ENCODE measurements at places on chromosomes 7 and 10.

GRCh38 chr7:70502117-70502863, 629.7 kb upstream of the GALNT17 start:
- no peak for ATAC-seq

DNA sequence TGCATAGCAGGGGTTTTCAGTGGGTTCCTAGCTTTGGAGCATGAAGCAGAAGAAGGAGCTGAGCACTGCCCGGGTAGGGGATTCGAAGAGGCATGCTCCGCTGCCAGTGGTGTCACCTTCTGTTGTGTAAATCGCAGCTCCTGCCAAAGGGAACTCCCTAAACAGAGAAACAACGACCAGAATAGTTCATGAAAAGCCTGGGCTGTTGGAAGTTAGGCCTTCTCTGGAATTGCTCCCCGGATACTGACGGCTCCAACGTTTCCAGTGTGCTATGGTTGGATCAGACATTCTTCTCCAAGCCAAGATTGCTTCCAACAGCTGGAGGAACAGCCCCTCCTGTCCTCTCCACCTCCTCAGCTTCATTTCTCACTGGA, 546.0 kb upstream of the FZD8 start:
- ATAC-seq = no peak

DNA sequence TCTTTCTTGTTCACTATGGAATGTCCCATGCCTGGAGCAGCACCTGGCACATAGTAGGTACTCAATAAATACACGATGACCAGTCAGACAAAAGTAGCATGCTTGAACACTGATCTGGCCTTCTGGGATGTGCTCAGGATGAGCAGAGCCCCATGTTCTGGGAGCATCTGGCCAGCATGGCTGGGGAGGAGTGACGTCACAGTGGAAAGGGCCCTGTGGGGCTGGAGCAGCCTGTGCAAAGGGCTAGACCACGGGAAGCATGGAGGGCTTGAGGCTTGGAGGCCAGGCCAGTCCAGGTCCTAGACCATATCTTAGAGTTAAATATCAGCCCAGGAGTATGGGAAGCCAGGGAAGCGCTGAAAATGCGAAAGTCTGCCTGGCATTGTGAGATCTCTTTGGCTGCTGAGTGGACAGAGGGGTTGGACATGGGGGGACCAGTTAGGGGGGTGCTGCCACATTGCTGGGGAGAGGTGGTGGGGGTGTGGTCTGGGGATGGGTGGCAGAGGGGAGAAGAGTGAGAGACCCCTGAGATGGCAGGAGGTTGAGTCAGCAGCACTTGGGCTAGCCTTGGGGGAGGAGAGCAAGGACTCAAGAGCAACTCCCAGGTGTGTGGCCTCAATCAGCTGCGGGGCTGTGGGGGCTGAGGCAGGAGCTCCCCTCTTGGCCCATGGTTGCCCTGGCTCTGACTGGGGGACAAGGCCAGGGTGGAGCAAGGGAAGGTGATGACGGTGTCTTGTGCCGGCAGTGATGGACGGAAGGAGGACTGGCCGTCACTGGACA, 34.9 kb downstream of the ZCCHC24 start:
- no peak for ATAC-seq

- no peak for ATAC-seq
These were observed 183.6 kb upstream of the DGKB start for GRCh38 chr7:15086131-15086611.

DNA sequence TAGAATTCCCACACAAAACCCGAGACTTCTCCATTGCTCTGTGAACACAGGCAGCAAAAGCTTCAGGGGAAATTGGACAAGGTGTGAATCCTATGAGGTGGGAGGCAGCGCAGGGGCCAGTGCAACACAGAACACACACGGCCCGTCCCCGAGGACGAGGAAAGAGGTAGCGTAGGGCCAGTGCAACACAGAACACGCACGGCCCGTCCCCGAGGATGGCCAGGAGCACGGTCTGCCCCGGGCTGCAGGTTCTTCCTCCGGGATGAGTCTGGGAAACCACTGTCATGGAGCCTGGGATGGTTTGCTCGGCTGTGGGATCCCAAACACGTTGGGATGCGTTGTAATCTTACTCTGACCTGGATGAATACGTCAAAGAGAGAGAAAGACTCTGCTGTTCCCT, 432.1 kb downstream of the GLRX3 start:
- ATAC-seq = no peak

DNA sequence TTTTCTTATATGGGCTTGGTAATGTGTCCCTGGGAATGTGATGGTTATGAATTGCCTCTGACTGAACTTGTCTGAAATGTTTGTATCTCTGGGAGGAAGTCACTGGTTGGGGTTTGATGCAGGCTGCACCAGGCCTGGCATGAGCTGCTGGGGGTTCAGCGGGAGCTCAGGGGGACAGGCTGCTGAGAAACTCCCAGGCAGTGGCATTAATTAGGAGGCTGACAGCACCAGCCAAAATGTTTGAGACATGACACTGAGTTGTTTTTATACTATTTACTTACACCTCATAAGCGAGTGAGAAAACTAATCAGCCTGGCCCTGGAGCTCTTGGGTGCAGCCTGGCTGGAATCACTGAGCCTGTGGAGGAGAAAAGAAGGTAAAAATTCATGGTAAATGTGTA, 124.1 kb upstream of the SORCS3 start:
- no peak for ATAC-seq

DNA sequence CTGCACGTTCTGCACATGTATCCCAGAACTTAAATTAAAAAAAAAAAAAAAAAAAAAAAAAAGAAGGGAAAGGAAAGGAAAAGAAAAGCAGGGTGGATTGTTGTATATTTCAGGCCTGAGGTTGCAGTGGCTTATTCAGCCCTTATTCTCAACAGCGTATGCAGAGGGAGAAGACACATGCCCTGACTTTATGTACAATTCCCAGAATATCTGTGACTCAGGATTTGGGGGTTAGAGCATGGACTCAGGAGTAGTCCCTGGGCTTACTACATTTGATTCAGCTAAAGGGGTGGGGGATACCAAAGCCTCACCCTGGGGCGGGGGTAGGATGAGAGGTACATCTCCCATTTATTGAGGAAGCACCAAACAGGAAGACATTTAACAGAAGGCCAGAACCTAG, 137.4 kb downstream of the MYOF start:
- no peak for ATAC-seq

- ATAC-seq = no peak
These were observed 573.9 kb downstream of the GATA3 start for GRCh38 chr10:8628351-8628750.

DNA sequence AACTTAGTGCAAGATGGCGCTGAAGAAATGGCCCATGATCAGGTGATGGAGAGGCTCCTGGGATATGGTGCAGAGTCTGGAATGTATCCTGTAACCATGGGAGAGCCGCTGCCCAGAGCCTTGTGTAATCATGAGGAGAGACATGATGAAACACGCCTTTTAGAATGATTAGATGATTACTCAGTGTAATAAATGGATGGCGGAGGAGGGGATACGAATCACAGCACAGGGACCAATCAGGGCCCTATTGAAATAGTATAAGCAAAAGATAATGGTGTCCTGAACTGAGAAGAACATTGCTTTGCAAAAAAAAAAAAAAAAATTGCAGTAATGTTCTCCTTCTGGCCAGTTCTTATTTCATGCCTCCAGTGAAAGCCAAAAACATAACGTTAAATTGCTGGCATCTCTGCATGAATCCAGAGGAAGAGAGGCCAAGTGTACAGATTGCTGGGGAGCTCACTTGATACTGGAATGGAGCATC, 668.5 kb upstream of the AUTS2 start:
- no peak for ATAC-seq

DNA sequence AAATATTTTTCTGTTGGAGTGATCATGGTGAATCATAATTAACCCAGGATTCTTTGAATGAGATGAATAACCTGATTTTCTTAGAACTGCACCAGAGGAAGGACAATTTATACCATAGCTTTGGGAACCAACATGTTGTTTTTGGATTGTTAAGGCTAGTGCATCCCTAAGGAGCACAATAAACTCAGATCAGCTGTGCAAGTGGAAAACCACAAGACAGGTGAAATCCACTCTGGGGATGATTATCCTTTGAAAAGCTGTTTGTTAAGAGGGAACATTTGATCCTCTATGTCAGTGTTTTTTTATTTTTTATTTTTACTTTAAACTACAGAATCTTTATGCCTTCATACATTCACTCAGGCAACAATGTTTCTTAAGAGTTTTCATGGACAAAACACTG, 232.1 kb upstream of the PCLO start:
- ATAC-seq = no peak

DNA sequence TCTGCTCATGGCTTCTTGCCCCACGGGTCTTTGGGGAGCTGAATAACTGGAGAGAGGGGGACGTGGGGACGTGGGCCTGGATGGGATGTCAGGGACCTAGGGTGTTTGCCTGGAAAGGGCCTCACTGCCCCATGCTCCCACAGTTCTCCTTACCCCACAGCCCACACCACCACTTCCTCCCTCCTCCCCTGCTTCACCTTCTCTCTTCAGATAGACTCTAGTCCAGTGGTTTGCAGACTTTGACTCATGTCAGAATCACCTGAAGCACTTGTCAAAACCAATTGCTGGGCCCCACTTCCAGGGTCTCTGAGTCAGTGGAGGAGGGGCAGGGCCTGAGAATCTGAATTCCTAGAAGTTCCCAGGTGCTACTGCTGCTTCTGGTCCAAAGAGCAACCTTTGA, 327.4 kb downstream of the RPS24 start:
- ATAC-seq = no peak

- no peak for ATAC-seq
These were observed 55.8 kb downstream of the PARD3 start for GRCh38 chr10:34759161-34759836.

DNA sequence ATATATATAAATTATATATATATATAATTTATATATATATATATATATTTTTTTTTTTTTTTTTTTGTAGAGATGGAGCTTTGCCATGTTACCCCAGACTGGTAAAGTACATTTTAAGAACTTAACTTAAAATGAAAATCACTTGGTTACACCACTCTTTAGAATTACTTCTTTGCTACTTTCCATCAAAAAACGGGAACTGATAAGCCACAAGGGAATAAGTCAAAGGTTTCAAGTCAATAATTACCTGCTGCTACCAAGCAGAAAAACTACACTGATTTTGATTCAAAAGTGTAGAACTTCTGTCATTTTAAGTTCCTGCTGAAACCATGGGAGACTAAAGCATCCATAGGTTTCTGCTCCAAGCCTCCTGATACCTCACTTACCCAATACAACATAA, 12.2 kb downstream of the PPA1 start:
- no peak for ATAC-seq

DNA sequence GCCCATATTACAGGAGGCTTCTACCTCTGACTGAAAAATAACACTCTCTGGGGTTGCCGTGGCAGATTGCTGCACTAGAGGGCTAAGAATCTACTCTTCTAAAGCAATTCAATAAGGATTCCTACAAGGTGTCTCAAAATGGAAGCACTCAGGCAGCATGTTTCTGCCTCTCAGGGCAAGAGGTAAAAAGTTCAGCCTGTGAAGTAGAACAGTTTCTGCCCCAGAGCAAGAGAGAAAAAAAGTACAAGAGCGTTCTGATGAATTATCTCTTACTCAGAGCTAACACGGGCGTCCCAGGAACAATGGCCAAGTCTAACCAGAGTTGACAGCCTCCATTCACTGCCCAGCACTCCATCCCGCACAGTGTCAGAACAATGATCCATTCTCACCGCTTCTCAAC, 71.3 kb upstream of the TES start:
- ATAC-seq = no peak

DNA sequence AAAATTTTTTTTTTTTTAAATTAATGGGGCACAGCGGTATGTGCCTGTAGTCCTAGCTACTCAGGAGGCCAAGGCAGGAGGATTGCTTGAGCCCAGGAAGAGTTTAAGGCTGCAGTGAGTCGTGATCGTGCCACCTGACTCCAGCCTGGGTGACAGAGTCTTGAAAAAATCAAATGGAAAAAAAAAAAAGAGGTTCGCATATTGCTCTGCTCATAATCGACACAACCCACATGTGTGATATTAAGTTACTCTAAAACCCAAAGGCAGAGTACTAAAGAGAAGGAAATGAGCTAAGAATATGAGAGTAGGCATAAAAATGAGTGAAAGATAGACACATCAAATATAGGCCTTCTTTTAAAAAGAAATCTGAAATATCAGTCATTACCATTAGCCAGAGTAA, 66.3 kb downstream of the IGF2BP3 start:
- no peak for ATAC-seq

- no peak for ATAC-seq
These were observed 140.0 kb upstream of the NRBF2 start for GRCh38 chr10:62993121-62993520.

DNA sequence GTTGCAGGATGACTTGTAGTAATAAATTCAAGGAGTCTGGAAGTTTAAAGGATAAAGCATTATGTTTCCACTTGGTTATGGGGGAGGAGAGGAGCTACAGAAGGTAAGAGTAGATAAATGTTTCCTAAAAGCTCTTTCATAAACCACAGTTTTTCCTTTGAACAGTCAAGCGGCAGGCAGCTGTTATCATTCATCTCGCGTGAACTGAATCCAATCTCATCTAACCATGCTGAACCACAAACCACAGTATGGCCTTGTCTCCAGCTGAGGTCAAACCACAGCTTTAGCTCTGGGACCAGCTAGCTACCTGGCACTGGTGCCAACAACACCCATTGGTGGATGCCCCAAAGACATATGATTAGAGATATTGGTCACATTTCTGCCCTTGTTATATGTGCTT, 63.3 kb downstream of the NOC3L start:
- ATAC-seq = peak; percentile 41

- ATAC-seq = no peak
These were observed 27.3 kb downstream of the ANXA11 start for GRCh38 chr10:80177781-80178636.

GRCh38 chr7:39583539-39583938, 17.3 kb downstream of the YAE1 start:
- ATAC-seq = no peak

GRCh38 chr7:13282377-13282980, 595.0 kb downstream of the ARL4A start:
- no peak for ATAC-seq

Data from stimulated activated memory B cell treated with anti-CD40 and anti-IgM and Interleukin-4, amounts not matched to agents 10 μg/mL and 1 μg/mL and 100 μg/mL, for 72 hours (primary cell).